SJSA1 (cell line): ENCODE measurements at places on chromosomes 1 and 21. TPM values are rescaled to one million over a fixed set of nuclear protein-coding genes. Genes with fewer than 3 reads are reported as not detected.

- DNase-seq = no peak
These were observed 21.3 kb downstream of the RGS4 start for GRCh38 chr1:163090321-163090945.

Gene HAO2
- not detected in 2 replicates for total RNA-seq

Gene RUNX1
- total RNA-seq = 11.9 and 18.0 TPM in 2 replicates

GRCh38 chr1:44220001-44220751 lies 6.9 kb downstream of the DMAP1 start:
- DNase-seq = no peak

Gene PROK1
- total RNA-seq = not detected in 2 replicates
